Aorta (tissue), 5 donors: ENCODE measurements at places on chromosomes 11 and 22. TPM values are rescaled to one million over a fixed set of nuclear protein-coding genes. Genes with fewer than 3 reads are reported as not detected.

Gene MPZL3
- polyA plus RNA-seq, result 0.38 TPM

Gene GLYAT
- polyA plus RNA-seq, result not detected

Gene BTG4
- not detected for polyA plus RNA-seq

Gene CFAP300
- polyA plus RNA-seq, result 2.3 TPM

Gene MS4A10
- not detected for polyA plus RNA-seq

Gene OR2AT4
- not detected for polyA plus RNA-seq

Gene C22orf42
- not detected for polyA plus RNA-seq

Gene RBM4
- 91.1 TPM for polyA plus RNA-seq

Gene SLC37A2
- polyA plus RNA-seq, result 0.72 TPM

Gene OR6A2
- not detected for polyA plus RNA-seq

Gene APOBEC3C
- 17.8 TPM for polyA plus RNA-seq

Gene PARVA
- 30.4 TPM for polyA plus RNA-seq

Gene OR5P2
- polyA plus RNA-seq, result not detected

Gene HEPN1
- polyA plus RNA-seq, result not detected

Gene SCN4B
- polyA plus RNA-seq, result 0.05 TPM

Gene CCDC83
- polyA plus RNA-seq, result not detected

Gene ELFN2
- polyA plus RNA-seq, result not detected

Gene LRRC74B
- polyA plus RNA-seq, result not detected

Gene H19
- 4.5 TPM for polyA plus RNA-seq

Gene NXPE4
- not detected for polyA plus RNA-seq
